Stromal cell of bone marrow (primary cell): ENCODE measurements at places on chromosomes 3 and 15.

- DNase-seq: no peak
Measured at GRCh38 chr3:122927726-122928125, 99.8 kb downstream of the SEMA5B start.

DNA sequence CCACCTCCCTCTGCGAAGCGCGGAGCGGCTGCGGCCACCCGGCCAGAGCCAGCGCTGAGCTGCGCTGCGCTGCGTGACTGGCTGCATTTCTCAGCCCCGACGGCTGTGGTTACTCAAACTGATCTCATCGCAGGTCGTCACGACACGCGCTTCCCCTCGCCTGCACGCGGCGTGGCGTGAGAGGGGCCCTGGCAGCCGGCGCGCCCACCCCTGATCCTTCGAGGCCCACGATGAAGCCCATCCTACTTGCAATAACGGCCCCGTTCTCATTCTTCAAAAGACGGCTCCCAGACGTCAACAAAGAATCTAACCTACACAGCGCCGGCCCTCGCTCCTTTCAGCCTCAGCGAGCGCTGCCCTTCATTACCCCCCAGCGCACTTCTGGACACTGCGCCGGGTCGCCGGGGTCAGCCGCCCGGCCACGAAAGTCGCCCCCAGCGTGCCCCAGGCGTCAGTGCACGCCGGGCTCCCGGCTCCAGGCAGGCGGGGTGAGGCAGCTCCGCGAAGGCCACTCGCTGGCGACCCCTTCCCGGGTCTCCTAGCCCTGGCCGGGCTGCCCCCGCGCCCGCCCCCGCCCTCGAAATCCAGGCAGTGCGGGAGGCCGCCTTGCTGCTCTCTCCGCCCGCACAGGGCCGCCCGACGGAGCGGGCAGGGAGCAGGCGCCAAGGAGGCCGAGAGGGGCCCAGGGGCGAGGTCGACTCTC, 9.9 kb upstream of the LEKR1 start:
- no peak for DNase-seq

DNA sequence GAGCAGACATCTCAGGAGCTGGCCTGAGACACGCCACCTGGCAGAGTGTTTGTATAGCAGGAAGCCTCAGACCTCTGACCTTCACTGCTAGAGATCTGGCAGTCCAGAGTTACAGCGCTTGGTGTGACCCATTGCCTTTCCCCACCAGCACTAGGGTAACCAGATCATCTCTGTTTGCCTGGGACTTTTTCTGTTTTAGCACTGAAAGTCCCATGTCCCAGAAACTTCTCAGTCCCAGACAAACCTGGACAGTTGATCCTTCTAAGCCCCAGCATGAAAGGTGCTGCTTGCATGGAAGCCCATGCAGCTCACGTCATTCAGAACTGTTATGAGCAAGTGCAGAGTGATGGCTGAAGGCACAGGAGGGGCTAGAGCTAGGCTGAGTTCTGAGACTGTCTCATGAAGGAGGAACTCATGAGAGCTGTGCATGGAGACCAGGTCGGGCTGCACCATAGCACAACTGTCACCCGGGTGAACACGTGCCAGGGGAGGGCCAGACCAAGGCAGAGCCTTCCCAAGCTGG, 18.2 kb upstream of the AHSG start:
- DNase-seq: no peak

DNA sequence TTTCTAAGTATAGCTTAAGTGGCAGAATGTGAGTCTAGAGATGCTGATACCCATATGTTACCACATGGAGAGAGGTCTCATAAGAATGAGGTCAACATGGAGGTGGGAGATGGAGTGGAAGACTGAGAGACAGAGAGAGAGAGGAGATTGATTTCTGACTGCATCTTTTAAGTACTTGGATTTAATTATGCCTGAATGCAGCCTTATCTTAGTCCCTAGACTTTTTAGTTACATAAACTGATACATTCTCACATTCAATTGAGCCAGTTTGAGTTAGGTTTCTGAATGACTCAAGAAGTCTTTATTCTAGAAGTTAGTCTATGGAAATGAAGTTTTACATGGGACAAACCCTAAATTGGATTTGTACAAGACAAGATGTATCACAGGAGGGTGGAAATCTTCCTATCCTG, 58.5 kb upstream of the TNFSF10 start:
- DNase-seq: no peak

GRCh38 chr3:126720596-126720995, 16.6 kb downstream of the CHCHD6 start:
- DNase-seq: no peak

DNA sequence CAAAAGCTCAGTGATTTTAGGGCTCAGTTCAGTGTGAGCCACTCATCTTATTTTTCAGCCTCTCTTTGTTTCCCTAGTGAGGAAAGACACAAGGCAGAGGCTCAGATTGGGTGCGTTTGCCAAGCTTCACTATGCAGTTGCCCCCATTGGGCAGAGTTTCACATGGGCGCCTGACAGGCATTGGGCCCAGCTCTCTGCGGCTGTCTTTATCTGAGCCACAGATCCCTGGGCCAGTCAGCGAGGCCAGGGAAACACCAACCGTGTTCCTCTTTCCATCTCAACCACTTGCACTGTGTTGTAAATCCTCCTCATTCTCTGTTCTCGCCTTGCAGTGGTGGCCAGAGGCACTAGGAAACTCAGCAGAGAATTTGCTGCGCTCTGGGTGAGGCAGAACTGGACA, 10.8 kb downstream of the ESYT3 start:
- no peak for DNase-seq

GRCh38 chr3:12963231-12963896, 109.9 kb downstream of the IQSEC1 start:
- no peak for DNase-seq

GRCh38 chr3:182732232-182733015, 60.9 kb upstream of the ATP11B start:
- no peak for DNase-seq

GRCh38 chr15:50233192-50233736, 32.3 kb downstream of the HDC start:
- DNase-seq: no peak

- no peak for DNase-seq
Measured at GRCh38 chr3:10981961-10982360, 10.6 kb upstream of the SLC6A1 start.

DNA sequence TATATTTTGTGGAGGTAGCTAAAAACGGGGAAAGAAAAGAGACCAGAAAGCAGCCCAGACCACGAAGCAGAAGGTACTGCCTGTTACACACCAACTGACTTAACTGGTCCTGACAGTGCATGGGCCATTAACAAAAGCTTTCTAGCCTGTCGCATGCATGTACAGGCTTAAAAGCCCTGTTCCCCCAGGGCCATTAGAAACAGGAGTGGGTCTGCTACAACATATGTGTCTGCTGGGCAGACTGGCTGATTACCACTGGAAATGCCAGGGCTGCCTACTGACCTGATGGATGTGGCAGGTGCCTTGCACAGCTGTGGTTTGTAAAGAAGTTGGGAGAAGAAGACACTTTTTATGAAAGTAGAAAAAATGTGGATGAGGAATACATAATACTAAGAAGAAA, 137.4 kb downstream of the GAP43 start:
- DNase-seq: no peak
